A549 treated with CORT108297 at 1 μM for 4 hours (cell line): ENCODE measurements at places on chromosomes 3 and 15. TPM values are rescaled to one million over a fixed set of nuclear protein-coding genes. Genes with fewer than 3 reads are reported as not detected.

Gene ILDR1
- not detected in 5 replicates for total RNA-seq

Gene CPNE9
- 0.09 to 0.24 TPM (median 0.14 TPM) in 5 replicates for total RNA-seq

Gene ADAM10
- 88.4 to 144 TPM (median 124 TPM) in 5 replicates for total RNA-seq

Gene SAXO2
- total RNA-seq: 2.2 to 3.2 TPM (median 2.3 TPM) in 5 replicates

Gene SLC9C1
- not detected in 5 replicates for total RNA-seq

Gene EPHA3
- not detected in 5 replicates for total RNA-seq

Gene GRAMD2A
- total RNA-seq: 0.06 TPM in 1 of 5 replicates, not detected in the others

Gene ZNF717
- total RNA-seq: 2.4 to 3.1 TPM (median 3.1 TPM) in 5 replicates

Gene STAB1
- total RNA-seq: 0.03 to 0.05 TPM in 2 of 5 replicates, not detected in the others

Gene ZFYVE19
- total RNA-seq: 16.7 to 19.7 TPM (median 17.9 TPM) in 5 replicates

Gene PLA2G4F
- total RNA-seq: not detected in 5 replicates

Gene RASL12
- total RNA-seq: 0.06 to 0.16 TPM (median 0.12 TPM) in 5 replicates

Gene HGD
- 14.2 to 21.1 TPM (median 16.4 TPM) in 5 replicates for total RNA-seq

Gene STXBP5L
- 0.07 TPM in 1 of 5 replicates, not detected in the others for total RNA-seq

Gene GRM2
- 0.01 to 0.05 TPM (median 0.03 TPM) in 4 of 5 replicates, not detected in the other for total RNA-seq

Gene EAF2
- total RNA-seq: 1.5 to 2.9 TPM (median 2.3 TPM) in 5 replicates

Gene CHRD
- total RNA-seq: 0.13 to 0.48 TPM (median 0.16 TPM) in 5 replicates

Gene TP63
- 0.35 to 0.57 TPM (median 0.37 TPM) in 5 replicates for total RNA-seq

Gene CLEC3B
- not detected in 5 replicates for total RNA-seq

Gene ANKRD34C
- total RNA-seq: not detected in 5 replicates

Gene TLR9
- total RNA-seq: 0.05 to 0.13 TPM in 2 of 5 replicates, not detected in the others

Gene CEP152
- total RNA-seq: 2.9 to 4.5 TPM (median 4.1 TPM) in 5 replicates

Gene GOLGA8Q
- total RNA-seq: 0.07 to 0.18 TPM in 2 of 5 replicates, not detected in the others

Gene C2CD4A
- total RNA-seq: 0.05 to 0.11 TPM (median 0.07 TPM) in 5 replicates

Gene CPEB1
- total RNA-seq: 2.9 to 3.6 TPM (median 3.3 TPM) in 5 replicates

Gene ARPP21
- total RNA-seq: 0.02 to 0.08 TPM (median 0.06 TPM) in 3 of 5 replicates, not detected in the others

Gene MORC1
- total RNA-seq: not detected in 5 replicates

Gene TMEM266
- total RNA-seq: 0.05 to 0.13 TPM (median 0.09 TPM) in 4 of 5 replicates, not detected in the other

Gene PBRM1
- total RNA-seq: 9.8 to 15.1 TPM (median 14.7 TPM) in 5 replicates

Gene BLM
- 10.4 to 14.7 TPM (median 11.5 TPM) in 5 replicates for total RNA-seq

Gene AMIGO3
- total RNA-seq: 0.23 to 1.3 TPM (median 0.41 TPM) in 5 replicates
